ENCODE measurements at places on chromosomes 7 and 10.

GRCh38 chr10:69201045-69201444 lies 19.1 kb upstream of the HKDC1 start:
- DNase-seq = no peak

- DNase-seq = no peak
These were observed 152.6 kb downstream of the CAMK1D start for GRCh38 chr10:12501841-12502525.

- no peak for DNase-seq
These were observed 11.0 kb upstream of the MYH16 start for GRCh38 chr7:99261646-99262045.

- DNase-seq = no peak
These were observed 1.9 kb downstream of the SLC29A4 start for GRCh38 chr7:5284304-5285281.

DNA sequence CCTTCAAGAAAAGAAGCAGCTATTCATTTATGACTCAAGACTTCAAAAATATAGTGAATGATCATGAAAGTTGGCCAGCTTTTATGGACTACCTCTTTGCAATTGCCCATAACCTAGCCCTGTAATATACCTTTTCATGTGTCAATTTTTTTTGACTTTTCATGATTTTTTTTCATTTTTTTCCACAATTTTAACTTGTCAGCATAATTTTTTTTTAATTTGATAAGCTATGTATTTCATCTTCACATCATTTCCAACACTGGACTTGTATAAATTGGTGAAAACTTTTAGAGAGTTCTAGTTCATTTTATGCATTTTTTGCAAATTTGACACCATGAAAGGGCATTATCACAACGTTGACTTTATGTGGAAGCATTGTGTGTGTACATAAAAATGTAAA lies 220.8 kb upstream of the NFE2L3 start:
- DNase-seq = no peak

DNA sequence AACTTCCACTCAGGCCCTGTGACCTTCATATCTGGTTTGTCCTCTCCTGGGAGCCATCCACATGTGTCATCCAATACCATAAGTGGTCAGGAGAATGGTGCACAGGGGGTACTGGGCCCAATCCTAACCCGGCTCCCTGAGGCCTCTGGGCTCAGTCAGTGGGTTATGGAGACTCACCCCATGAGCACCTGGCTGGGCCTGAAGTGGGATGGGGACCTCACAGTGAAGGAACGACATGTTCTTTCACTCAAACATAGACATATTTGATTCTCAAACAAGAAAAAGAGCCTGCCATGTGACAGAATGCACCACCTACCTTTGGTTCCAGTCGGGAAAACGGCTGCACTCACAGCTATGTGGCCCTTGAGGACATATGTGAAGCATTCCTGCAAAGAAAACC lies 51.8 kb downstream of the XPNPEP1 start:
- DNase-seq = no peak

- DNase-seq = no peak
These were observed 2.1 kb downstream of the GLCCI1 start for GRCh38 chr7:7970531-7971307.

DNA sequence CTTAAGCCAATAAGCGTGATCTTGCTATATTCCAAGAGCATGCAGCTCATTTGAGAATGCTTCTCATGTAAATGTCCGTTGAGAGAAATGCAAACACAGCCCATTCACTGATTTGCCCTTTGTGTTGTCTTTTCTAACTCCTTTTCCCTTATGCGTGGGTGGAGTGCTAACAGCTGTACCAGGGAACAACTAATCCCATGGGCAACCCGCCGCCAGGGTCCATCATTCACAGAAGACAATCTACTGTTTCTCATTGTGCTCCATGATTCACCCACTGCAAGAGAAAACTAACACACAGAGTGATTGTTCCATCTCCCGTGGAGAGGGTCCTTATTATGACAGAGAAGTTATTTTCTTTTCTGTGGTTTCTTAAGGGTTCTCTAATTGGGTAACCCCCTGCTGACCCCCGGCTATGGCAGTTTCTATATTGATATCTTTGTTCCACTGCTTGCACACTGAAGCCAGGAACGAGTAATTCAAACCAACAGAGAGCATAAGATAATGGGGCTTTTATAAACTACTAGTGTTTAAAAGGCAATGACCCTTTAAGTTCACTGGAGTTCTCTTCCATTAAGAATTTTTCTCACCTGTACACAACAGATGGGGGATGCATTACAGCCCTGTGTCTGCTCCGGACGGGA lies 298.7 kb downstream of the BAMBI start:
- DNase-seq = no peak

GRCh38 chr7:47132471-47132870 lies 449.4 kb downstream of the TNS3 start:
- no peak for DNase-seq

GRCh38 chr10:114319406-114320248 lies 80.6 kb downstream of the VWA2 start:
- DNase-seq = no peak

GRCh38 chr10:102691285-102692066 lies 22.7 kb downstream of the ARL3 start:
- DNase-seq = no peak

- DNase-seq = no peak
These were observed 13.3 kb downstream of the PARP12 start for GRCh38 chr7:140049339-140050024.

GRCh38 chr10:11353006-11353896 lies 258.2 kb downstream of the USP6NL start:
- DNase-seq = no peak

DNA sequence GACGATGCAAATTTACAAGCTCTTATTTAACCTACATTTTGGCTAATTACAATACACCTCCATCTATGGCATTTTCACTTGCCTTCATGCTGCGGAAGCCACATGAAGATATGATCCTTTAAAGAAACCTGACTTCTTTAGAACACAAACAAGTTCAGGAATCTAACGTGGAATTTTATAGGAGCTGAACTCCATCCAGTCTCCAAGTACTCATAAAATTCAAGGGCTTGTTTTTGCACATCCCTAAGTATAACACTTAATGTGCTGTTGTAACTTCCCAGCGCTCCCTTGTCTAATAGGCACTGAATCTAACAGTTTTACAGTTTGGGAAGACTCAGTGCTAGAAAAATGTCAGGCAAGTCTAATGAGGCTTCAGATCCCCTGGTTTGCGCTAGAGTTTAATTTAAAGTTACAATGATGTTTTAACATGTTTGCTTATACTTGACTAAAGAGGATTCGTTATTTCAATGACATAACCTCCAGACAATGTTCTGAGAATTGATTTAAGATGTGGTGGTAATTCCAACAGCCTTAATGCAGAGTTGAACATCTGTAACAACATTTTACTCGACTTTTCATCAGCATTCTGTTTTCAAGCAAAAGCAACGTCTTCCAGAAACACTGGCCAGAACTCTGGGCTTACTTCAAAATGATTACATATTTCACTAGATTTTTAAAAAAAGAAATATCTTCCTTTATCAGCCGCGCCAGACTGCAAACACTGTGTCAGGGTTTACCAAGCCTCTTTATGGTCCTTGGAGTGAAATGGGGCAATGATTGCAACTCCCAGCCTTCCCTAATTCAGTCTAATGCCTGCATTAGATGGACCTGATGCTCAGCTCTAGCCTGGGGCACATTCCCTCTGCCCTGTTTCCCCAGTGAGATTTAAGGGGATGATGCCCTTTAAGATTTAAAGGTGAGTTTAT lies 664.3 kb downstream of the KCNMA1 start:
- no peak for DNase-seq

GRCh38 chr7:127091620-127092019 lies 161.1 kb downstream of the GRM8 start:
- DNase-seq = no peak

DNA sequence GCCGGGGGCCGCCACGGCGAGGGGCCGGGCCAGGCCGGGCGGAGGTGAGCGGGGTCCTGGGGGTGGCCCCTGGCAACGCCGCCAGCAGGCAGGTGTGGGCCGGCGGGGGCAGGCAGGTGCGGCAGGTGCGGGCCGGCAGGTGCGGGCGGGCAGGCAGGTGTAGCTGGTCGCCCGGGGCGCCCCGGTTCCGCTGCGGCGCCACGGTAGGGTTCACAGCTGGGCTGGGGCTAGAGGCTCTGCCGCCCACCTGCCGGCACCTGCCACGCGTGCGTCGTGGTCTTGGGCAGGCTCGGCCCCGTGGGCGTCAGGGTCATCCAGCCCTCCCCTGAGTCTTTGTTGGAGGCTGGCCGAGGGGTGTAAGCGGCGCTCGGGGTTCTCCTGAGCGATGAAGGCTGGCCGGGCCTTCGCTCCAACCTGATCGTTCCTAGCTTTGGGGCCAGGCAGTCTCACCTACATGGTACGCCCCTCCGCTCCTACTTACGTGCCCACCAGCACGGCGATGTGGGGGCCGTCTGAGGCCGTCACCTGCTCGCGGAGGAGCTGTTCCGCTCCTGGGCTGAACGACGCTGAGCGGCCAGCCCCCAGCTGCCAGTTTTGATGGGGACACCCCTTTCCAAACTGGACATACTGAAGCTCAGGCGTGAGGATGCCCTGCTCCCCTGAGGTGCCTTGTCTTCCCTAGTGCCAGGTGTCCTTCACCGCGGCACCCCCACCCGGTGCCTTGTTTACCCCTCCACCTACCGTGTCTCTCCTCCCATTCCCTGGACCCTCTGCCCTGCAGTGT lies 493 bp downstream of the ZMIZ2 start:
- DNase-seq = no peak

DNA sequence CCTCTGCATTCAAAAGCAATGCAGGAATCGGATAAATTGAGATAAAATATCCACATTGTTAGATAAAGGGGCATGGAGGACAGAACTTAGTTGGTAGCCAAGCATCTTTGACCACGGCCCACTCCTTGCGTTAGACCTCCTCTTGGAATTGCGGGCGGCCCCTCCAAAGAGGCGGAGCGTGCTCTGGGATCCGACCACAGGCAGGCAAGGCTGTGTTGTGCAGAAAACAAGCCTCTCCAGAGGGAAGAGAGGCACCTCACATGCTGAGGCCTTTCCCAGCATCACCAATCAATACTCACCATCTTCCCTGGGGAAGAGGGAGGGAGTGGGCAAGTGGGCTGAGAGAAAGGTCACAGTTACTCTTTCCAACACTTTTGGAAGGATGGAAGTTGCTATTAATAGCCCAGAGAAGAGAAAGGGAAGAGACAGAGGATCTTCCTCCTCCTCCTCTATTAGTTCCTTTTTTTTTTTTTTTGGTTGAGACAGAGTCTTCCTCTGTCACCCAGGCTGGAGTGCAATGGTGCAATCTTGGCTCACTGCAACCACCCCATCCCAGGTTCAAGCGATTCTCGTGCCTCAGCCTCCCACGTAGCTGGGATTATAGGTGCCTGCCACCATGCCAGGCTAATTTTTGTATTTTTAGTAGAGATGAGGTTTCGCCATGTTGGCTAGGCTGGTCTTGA lies 49.7 kb upstream of the NRF1 start:
- no peak for DNase-seq

- no peak for DNase-seq
These were observed 100.2 kb downstream of the MICALL2 start for GRCh38 chr7:1359051-1359400.

DNA sequence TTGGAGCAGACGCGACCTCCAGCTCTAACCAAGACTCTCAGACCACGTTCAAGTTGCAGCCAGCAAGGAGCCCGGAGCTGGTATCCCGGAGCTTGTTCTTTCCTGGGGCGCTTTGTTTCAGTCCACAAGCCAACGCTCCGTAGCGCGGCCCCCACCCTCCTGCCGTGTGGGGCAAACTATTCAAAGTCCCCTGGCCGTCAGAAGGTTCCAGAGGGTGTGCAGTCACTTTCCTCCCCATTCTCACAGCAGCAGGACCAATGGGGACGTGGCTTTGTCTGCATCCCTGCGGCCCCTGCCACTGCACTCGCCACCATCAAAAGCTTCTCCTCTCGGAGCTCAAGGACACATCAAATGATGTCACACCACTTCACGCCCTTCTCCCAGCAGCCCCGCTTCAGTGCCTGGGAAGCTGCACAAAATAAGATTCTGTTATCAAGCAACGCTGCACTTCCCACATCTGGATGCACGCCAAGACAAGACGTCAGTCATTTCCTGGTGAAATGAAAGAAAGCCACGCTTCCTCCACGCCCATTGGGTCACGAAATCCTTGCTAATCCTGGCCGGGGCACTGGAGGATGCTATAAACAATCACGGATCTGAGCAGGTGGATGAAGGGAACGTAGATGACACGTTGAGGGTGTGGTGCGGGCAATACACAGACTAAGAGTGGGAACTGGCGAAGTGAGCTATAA lies 348.2 kb downstream of the PTPRN2 start:
- DNase-seq = no peak

DNA sequence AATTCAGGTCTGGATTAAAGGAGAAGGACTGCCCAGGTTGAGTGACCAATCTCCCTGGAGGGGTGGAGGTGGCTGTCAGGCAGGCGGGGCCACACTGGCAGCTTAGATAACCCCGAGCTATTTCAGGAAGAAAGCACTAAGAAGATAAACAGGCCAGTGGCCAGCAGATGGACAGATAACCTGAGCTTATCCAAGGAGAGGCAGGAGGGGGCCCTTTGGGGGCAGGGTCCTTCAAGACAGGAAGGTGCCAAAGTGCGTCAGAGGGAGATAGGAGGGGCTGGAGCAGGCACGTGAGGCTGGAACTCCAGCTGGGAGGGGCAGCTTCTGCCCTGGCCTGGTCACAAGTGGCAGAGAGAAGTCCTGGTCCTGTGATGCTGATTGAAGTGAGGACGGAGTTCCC lies 29.8 kb upstream of the PODXL start:
- no peak for DNase-seq

DNA sequence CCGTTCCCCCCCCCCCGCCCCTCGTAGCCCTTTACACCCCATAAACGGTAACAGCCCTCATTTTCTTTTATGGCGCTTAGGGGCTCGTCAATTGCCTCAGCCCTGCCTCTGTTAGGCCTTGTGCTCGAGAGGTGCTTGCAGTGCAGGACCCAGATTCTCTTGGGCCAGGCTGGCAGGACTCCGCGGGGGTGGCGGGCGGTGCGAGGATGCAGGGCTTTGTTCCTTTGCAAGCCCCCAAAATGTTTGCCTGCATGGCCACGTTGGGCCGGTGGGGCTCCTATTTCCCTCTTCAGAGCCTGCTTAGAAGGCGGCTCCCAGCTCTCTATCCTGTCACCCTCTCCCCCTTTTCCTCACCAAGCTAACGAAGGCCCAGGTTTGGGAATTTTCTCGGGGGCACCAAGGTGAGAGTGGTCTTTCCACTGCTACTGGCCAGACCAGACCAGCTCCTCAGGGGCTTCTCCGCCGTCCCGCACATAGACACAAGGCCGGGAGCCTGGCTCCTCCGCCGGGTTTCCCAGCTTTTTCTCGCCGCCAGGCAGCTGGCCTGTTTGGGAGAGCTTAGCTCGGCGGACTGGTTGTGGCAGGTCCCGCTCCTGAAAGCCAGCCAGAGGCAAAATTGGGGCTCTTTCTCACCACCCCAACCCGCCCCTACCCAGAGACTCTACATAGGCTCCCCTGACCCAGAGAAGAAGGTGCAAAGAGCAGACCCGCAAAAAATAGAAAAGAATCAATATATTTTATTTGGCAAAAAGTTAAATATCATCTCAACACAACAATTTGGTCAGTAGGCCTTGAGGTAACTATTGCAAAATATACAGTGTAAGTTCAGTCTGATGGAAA lies 3.4 kb downstream of the HOXA9 start:
- DNase-seq = no peak

- DNase-seq = no peak
These were observed 450.0 kb upstream of the FZD8 start for GRCh38 chr10:36092116-36092515.

- peak; percentile 33 for DNase-seq
These were observed 523 bp downstream of the PURB start for GRCh38 chr7:44884621-44885393.

GRCh38 chr10:31352436-31353226 lies 33.6 kb downstream of the ZEB1 start:
- no peak for DNase-seq

GRCh38 chr10:44020322-44021111 lies 364.4 kb downstream of the CXCL12 start:
- DNase-seq = no peak
